ENCODE measurements at places on chromosomes 1 and 21.

DNA sequence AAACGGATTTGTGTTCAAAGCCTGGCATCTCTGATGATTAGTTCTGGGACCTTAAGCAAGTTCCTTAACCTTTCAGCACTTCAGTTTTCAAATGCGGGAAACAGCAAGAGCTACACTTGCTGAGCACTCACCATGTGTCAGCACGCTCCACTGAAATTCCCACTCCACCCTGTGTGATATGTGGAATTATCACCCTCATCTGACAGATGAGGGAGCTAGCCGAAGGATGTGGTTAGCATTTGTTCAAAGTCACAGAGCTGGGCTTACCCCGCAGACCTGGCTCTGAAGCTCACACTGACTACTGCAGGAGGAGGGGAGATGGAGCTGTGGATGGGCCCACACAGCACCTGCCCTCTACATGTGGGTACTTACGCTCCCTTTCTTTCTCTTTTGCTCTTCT, 29.1 kb downstream of the IL12RB2 start:
- DNase-seq = no peak

DNA sequence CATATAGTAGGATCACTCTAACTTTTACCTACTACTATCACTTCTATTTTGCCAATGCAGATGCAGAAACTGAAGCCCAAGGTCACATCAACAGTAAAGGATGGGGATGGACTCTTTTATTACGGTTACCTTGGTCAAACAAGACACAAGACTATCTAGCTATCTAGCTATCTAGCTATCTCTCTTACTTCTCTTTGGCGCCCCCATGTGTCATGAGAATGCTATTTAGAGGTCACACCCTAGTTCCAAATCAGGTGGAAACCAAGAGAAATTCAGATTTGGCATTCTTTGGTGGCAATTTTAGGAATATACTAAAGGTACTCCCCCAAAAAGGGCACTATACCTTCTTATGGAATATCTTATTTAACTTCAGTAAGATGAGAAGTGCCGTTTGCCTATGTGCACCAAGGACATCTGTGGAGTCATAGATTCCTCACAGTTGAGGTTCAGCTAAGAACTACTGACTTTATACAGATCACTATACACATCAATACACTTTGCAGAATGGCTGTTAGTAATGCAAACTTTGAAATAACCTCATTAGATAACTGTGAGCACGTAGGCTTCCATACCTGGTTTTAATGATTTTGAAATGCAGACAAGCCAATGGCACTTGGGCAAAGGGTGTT, 6.7 kb downstream of the ZNF648 start:
- peak; percentile 20 for DNase-seq

GRCh38 chr1:230206976-230207375, 139.9 kb downstream of the GALNT2 start:
- no peak for DNase-seq

DNA sequence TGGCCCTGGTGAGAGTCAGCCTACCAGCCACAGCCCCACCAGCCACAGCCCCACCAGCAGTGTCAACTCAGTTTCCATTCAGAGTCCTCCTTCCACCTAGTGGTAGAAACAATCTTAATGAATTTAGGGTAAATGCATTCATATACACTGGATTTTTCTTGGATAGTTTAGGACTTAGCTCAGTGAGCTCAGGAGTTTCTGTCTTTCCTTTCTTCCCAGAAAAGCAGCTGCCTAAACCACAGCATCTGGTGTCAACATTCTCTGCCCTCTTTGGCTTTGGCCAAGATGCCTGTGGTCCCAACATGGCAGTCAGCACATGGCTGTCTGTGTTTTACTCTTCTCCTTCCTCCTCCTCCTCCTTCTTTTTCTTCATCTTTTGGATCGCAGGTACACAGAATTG, 94.0 kb downstream of the CLIC6 start:
- DNase-seq = peak; percentile 30

DNA sequence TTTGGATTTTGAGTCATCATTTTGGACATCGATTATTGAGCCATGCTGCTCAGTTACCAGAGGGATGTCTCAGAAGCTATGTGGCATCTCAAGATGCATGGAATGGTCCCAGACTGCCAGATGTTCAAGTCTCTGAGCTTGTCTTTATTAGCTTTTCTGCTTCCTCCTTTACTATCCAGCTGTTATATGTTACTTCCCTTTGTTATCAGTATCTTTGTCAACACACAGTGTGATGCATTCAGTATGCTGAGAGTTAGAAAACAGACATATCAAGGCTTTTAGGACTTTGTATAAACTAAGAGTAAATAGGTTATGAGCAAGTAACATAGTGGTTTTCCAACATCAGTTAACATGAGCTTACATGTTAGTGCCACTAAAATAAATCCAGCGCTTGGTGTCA, 474.5 kb downstream of the DSCAM start:
- no peak for DNase-seq

DNA sequence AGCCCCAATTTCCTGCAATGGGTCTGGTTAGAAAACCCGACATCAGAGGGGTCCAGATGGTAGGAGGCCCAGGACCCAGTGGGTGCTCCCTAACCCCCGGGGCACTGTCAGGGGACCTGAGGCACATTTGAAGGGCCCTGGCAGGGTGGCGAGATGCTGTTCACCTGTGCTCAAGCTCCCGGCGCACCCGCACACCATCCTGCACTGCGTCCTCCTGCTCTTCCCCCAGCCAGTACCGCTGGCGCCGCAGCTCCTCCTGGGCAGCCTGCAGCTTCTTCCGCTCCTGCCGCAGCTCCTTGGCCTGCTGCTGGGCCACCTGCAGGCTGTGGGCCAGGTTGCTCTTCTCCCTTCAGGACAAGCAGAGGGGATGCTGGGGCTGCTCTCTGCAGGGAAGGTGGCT, 36.0 kb downstream of the RNU1-1 start:
- no peak for DNase-seq

GRCh38 chr1:181064702-181065101, 23.8 kb upstream of the IER5 start:
- no peak for DNase-seq

- peak; percentile 77 for DNase-seq
Observed at GRCh38 chr1:28248273-28249012, 10.9 kb upstream of the SESN2 start.

DNA sequence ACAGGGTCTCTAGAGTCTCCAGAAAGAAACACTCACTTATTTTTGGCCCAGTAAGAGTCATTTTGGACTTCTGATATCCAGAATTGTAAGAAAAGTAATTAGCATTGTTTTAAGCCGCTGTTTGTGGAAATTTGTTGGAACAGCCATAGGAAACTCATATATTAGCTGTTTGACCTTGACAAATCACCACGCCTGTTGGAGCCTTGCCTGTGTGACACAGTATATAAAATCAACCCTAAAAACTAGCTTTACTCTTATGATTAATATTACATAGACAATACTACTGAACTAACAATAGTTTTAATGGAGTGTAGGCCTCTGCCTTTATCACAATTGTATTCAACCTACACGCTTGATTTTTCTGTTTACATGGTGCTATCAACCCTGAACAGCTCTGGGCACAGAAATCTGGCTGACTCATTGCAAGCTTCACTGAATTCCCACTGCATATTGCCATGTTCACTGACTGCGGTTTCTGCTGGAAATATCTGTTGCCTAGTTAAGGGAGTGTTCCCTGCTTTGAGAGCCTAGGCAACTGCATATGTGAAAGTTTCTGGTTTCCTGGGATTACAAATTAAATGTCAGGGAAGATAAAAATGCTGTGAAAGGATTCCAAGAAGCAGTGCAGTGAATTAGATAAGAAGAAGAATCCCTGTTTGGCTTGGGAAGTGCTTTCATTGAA, 419.5 kb upstream of the DEPDC1 start:
- peak; percentile 69 for DNase-seq

DNA sequence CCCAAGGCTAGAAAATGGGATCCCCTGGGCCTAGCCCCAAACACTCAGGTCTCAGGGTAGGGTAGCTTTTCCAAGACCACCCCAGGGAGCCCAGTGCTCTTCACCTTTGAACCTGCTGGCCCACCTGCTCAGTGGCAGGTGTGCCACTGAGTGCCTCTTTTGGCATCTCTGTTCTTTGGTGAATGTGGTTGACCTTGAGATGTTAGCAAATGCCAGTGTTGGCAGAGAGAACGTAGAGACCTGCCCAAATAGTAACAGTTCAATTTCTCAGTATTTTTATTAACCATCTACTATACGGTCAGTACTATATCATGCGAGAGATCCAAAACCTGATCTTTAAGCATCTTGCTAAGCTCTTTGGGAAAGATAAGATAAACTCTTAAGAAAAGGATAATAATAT, 128.2 kb downstream of the PEX14 start:
- no peak for DNase-seq

DNA sequence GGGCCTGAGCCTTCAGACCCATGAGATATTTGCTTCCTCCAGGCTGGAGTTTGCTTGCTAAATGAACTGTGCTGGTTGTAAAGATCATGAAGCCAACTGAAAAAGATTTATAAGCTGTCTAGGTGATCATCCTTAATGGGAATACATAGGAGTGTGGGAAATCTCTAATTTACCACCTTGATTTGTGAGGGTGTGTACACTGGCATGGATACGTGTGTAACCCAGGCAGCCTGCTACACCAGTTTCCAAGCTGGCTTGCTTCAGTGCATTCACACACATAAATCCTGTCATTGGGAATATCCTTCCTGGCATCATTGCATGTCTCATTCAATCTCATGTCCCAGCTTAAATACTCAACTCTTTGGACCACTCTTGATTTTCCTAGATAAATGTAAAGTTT, 57.6 kb upstream of the GNG12 start:
- no peak for DNase-seq

DNA sequence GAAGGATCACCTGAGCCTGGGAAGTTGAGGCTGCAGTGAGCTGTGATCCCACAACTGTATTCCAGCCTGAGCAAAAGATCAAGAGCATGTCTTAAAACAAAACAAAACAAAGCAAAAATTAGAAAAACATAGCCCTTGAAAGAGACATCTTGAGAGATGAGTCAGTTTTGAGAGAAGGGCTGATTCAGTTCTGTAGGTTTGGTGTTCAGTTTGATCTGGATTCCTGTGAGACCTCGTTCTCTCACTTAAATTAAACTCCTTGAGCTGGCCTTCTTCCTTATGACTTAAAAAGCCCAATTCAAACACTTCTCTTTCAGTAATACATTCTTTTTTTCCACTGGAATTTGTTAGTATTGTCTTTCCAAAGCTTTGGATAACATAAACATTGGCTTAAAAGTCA, 164.2 kb downstream of the NRIP1 start:
- DNase-seq = peak; percentile 71

- DNase-seq = peak; percentile 99
Observed at GRCh38 chr1:23562137-23562876, 3.0 kb upstream of the ID3 start.

GRCh38 chr1:63475761-63476160, 47.3 kb downstream of the ITGB3BP start:
- DNase-seq = peak; percentile 56

- DNase-seq = no peak
Observed at GRCh38 chr1:175033953-175034352, 10.7 kb upstream of the MRPS14 start.

DNA sequence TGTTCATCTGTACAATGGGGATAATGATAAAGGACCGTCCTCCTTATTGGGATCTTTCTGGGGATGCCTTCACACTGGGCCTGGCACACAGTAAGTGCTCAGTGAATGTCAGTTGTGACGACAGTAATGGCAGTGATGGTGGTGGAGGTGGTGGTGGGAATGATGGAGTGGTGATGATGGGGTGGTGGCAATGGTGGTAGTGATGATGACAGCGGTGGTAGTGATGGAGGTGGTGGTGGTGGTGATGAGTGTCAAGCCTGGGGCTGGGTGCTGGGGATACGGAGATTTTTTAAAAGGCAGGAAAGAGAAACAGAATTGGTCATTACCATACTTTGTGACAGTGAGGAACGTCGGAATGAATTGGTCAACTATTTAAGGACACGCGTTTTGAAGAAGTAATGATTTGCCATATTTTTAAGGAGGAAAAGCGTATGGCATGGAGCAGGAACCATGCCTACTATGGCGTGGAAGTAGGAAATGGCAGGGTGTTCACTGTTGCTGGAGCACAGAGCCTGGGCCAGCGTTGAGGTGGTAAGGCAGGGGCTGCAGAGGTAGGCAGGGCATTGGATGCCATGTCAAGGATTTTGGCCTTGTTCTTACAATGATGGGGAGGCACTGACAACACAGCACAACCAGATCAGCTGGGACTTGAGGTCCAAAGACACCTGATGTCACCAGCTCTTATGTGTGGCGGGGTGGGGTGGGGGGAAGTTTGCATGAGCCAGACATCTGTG, 128.7 kb downstream of the ACTL8 start:
- DNase-seq = no peak

- no peak for DNase-seq
Observed at GRCh38 chr1:56079391-56079790, 500.0 kb downstream of the PLPP3 start.

DNA sequence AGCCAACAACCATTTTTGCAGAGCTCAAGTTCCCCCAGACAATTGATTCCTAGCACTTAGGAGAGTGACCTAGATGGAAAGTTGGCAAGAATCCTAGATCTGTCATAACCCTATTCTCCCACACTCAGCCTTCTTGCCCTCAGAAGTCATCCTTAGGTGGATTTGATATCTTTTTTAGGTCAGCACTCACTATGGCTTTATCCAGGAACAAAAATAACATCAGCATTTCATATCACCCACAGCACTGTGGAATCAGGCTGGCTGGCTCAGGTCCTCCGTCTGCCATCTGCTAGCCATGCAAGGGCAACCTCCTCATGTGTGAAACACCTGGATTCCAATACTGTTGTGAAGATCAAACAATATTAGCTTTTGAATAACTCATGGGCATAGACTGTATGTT, 6.0 kb downstream of the DPT start:
- DNase-seq = no peak

DNA sequence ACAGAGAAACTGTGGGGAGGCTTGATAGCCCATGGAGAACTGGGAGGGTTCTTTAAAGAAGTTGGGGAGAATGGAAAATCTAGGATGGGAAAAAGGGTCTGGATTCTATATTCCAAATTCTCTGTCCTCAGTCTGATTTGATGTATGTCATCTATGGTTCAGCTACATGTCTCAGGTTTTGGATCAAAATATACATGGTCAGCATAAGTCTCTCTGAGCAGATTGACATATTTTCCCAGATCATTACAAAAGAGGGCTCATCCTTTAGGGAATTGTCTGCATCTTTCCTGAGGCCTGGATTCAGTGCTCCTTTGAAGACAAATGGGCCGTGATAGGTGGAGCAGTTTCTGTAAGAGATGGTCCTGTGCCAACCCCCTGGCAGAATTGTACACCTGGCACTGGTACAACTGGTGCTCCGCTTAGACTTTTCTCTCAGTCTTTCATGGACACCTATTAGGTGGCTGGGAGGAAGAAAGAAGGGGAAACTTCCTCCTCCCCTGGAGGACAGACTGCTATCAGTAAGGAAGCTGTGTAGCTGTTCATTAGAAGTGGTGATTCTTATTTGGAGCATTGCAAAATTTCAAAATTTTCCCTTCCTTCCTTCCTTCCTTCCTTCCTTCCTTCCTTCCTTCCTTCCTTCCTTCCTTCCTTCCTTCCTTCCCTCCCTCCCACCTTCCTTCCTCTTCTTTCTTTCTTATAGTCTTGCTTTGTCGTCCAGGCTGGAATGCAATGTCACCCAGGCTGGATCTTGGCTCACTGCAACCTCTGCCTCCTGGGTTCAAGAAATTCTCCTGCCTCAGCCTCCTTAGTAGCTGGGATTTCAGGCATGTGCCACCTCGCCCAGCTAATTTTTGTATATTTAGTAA, 26.1 kb upstream of the RGL1 start:
- DNase-seq = no peak

Data from fibroblast of skin of back (primary cell).